Activated naive CD8-positive, alpha-beta T cell treated with anti-CD3 and anti-CD28 coated beads, Interleukin-2, amount 50 U/mL, for 24 hours (primary cell): ENCODE measurements at places on chromosomes 4 and X.

DNA sequence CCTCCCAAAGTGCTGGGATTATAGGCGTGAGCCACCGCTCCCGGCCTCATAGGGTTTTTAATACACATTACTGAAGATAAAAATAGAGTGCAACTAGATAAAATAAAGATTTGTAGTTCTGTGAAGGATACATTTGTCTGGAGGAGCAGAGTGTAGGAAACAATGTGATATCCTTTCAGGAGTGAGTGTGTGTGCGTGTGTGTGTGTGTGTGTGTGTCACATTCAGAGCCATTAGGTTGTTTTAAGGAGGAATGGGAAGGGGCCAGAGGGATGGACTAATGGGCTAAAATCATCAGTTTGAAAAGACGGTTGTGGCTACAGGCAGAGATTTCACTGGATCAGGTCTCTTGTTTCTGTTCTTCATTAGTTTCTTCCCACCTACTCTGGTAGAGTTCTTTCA is 40.0 kb downstream of the RBPJ start:
- DNase-seq = no peak

DNA sequence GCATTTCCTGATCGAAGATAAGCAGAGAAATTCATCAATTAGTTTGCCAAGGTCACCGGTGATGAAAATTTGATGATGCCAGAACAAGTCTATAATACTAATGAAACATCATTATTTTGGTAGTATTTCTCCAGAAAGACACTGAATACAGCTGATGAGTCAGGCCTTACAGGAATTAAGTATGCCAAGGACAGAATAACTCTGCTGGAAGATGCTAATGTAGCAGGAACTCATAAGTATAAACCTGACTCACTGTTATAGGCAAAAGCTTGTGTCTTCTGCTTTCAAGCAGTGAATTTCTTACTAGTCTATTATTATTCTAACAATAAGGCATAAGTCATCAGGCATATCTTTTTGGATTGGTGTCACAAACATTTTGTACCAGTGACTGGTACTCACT is 1825.1 kb upstream of the IGFBP7 start:
- DNase-seq = no peak

DNA sequence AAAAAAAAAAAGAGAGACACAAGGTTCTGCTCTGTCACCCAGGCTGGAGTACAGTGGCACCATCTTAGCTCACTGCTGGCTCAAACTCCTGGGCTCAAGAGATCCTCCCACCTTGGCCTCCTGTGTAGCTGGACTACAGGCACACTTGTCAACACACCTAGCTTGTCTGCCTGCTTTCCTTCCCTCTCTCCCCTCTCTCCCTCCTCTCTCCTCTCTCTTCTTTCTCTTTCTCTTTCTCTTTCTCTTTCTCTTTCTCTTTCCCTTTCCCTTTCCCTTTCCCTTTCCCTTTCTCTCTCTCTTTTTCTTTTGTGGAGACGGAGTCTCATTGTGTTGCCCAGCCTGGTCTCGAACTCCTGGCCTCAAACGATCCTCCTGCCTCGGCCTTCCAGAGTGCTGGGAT is 132.1 kb downstream of the DIPK2B start:
- DNase-seq = no peak

DNA sequence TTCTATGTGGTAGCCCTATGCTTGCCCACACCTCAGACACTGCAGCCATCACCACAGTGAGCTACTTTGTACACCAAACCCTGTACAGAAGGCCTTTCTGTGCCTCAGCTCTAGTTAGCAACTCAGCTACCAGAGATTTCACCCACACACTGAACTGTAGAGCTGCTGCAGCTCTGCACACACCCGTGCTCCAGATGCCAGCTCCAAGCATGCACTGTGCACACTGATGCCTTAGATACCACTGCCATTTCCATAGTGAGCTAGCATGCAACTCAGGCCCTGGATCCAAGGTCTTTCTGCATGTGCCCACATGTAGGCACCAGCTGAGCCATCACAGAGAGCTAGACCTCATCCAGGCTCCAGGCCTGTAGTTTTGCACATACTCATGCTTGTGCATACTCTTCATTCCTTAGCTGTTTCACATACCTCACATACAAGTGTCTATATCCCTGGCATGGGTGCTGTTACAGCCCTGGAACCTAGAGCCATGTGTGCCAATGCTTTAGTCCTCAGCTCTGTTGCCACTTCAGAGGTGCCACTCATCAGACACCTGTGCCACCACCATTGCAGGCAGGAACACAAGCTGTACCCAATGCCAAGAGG is 423.5 kb upstream of the NDST3 start:
- no peak for DNase-seq

- DNase-seq = no peak
Measured at GRCh38 chrX:11381464-11381863, 88.3 kb downstream of the AMELX start.
